ENCODE measurements at places on chromosomes 7 and 10.

DNA sequence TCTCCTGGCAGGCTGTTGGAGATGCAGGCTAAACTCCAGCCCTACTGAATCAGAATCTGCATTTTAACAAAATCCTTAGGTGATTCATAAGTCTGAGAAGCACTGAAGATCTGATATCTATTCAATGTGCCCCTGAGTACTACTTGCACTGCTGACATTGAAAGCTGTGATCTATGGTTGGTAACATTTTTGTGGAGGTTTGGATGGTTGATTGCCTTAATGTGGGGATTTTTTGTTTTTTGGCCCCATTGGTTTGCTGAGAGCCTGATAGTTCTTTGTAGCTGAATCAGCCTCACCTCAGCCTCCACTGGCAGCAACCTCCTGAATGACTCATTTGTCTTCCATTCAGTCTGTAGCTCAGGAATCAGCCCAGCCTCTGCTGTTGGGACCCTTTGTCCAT, 14.7 kb upstream of the LRRN3 start:
- no peak for DNase-seq

DNA sequence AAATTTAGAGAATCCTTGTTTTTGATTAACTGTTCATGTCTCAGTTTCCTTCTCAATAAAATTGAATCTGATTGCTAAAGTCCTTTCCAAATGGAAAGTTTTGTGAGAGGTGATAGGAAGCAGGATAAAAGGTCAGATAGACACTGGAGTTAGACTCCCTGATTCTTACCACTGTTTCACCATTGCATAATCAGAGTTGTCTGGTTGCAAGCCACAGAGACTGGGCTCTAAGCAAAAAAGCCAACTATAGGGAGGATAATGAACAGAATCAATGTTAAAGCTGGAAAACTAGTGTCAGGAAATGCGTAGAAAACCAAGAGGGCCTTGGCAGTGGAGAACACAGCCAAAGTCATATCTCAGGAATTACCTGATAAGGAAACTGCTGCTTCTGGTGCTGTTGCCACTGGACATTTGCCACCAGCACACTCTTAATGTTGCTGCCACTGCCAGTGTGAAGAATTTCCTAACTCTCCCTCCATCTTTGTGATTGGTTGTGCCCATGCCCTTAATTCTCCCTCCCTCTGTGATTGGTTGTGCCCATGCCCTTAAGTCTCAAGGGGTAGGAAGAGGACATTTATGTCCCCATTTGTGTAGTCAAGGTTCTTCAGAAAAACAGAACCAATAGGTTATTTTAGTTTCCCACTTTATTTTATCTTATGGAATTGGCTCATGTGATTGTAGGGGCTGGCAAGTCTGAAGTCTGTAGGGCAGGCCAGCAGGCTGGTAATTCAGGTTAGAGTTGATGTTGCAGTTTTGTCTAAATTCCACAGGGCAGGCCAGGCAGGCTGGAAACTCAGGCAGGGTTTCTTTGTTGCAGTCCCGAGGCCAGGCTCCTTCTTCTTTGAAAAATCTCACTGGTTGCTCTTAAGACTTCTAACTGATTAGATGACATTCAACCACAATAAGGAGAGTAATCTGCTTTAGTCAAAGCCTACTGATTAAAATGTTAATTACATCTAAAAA, 639.0 kb downstream of the REEP3 start:
- DNase-seq = no peak

GRCh38 chr7:45564886-45565455, 9.2 kb upstream of the ADCY1 start:
- no peak for DNase-seq

GRCh38 chr10:108782411-108782810, 1140.9 kb downstream of the XPNPEP1 start:
- no peak for DNase-seq

GRCh38 chr10:126527645-126528314, 139.5 kb upstream of the ADAM12 start:
- DNase-seq = no peak

Data from stimulated activated CD4-positive, alpha-beta T cell treated with anti-CD3 and anti-CD28 coated beads, Interleukin-15, amount 100 ng/mL, for 1 hour (primary cell).